ENCODE measurements at places on chromosomes 1 and 21.

DNA sequence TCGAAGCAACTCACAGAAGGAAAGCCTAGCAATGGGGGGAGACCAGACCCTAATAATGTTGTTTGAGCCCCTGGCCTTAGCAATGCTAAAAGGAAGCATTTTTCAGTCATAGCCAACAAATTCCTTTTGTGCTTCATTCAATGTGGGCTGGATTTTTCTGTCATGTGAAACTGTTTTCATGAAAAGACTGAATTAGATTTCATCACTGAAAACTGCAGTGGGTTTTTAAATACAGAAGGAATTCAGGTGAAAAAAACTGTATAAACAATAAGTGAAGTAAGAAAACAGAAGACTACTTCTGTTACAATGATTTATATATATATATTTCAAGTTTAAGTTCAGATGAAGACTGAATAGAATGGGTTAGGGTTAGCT is 204.8 kb downstream of the SMYD3 start:
- no peak for DNase-seq

DNA sequence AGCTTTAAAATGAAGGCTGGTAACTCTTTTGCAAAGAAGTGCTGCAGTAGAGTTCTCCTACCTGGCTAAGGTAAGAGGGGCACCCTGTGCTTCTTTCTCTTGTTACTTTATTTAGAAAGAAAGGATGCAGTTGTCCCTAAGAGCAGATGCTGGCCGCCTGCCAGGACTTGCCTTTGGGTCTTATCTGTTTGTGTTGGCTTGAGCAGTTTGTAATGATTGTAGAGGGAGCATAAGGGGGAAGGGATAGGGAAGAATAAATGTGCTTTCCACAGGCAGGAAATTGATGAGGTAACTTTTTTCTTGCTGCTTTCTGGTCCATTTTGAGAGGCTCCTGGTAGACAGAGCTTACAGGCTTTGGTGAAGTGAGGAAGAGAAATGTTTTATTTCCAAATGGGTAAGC is 229.6 kb downstream of the HHAT start:
- no peak for DNase-seq

GRCh38 chr1:162485236-162485635 is 12.4 kb upstream of the UHMK1 start:
- DNase-seq: no peak

DNA sequence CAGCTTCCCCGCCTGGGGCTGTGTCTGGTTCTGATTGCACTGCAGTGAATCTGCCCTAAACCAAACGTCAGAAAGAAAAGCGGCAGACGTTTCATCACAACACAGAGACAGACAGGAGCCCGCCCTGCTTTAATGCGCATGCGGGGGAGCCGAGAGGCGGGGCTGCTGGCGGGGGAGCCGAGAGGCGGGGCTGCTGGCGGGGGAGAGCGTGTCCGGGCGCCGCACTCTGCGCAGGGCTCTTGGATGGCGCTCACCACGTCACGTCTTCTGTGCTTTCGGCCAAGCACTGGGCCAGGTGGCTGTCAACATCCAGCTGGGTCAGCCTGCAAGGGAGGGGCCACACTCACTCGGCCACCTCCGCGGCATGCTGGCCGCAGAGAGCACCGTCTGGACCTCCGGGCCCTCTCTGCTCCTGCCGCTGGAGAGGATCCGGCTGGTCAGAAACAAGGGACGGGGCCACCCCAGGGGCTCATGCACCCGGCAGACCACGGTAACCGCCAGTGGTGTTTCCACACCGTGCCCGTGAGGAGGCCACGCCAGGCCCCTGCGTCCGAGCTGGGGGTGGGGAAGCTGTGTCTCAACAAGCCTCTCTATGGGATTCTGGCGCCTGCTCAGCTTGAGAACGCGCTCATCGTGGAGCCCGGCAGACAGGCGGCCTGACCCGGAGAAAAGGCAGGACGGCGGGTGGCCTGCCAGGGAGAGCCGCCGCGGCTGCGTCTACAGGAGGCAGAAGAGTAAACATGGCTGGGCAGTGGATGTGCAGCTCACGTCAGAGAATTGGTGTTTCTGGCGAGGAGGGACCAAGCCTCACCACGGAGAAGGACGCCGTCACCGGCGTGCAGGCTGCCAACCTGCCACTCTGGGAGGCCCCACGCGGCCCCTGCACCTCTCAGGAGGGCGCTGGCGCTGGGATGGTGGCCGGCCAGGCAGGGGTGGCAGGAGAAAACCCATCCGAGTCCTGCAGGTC is 4.8 kb downstream of the FAAP20 start:
- peak; percentile 96 for DNase-seq

DNA sequence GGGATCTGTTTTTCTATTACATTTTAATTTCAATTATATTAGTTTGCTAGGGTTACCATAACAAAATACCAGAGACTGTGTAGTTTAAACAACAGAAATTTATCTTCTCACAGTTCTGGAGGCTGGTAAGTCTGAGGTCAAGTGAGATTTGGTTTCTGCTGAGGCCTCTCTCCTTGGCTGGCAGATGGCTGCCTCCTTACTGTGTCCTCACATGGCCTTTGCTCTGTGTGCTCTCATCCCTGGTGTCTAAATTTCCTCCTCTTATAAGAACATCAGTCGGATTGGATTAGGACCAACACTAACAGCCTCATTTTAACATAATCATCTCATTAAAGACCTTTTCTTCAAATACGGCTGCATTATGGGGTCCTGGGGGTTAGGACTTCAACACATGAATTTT is 195.2 kb upstream of the CHODL start:
- DNase-seq: no peak

- DNase-seq: no peak
These were observed 19.0 kb downstream of the DAB1 start for GRCh38 chr1:57404884-57405283.

GRCh38 chr1:207049974-207050391 is 1.0 kb downstream of the YOD1 start:
- DNase-seq: peak; percentile 78

DNA sequence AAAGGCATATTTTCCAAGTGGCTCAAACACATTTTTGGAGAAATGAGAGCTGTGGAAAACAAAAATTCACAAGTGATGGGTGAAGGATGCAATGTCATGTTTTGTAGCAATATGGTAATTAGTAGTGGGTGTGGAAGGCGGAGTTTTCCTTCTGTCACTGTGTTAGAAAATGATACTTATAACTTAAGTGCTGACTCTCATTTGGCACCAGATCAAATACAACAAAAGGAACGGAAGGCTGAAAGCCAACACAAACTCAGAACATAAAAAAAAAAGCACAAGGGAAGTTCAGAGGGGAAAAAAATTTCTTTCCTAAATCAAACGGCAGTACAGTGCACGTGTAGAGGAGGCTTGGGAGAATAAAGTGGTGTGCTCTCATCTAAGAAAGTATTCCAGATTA is at the start of gene TNFSF18:
Gene TNFSF18, minus strand, starts transcription at position 77 of the 400 bp plus-strand sequence. Its CDS starts 45 bp downstream, at position 32.
- DNase-seq: no peak

DNA sequence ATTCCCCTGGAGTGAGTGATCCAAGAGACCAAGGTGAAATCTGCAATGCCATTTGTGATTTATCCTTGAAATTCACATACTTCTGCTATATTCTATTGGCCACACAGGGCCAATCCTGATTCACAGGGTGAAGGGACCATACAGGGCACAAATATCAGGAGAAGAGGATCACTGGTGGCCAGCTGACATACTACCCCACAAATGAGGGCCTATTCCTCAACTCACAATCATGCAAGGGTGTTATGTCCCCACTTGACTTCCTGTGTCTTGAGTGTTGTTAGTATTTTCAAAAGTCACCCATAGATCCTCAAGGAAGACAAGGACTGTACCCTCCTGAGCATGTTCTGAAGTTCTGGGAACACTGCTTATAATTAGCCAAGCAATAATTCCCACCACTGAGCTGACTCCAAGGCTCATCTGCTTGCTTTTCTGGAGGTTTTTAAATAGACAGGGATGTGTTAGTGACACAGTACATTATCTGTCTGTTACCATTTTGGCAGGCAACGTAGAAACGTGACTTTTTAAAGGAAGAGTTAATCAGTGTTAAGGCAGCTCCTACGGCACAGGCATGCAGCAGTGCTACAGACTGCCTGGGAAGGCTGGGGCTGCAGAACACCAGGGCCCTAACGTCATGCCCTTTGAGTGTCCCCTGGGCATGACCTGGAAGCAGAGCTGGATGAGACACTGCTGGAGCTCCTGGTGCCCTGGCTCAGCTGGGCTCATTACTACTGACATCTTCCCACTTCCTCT is 137.4 kb downstream of the FAM78B start:
- no peak for DNase-seq

- no peak for DNase-seq
These were observed 11.8 kb upstream of the POGK start for GRCh38 chr1:166827426-166827825.

DNA sequence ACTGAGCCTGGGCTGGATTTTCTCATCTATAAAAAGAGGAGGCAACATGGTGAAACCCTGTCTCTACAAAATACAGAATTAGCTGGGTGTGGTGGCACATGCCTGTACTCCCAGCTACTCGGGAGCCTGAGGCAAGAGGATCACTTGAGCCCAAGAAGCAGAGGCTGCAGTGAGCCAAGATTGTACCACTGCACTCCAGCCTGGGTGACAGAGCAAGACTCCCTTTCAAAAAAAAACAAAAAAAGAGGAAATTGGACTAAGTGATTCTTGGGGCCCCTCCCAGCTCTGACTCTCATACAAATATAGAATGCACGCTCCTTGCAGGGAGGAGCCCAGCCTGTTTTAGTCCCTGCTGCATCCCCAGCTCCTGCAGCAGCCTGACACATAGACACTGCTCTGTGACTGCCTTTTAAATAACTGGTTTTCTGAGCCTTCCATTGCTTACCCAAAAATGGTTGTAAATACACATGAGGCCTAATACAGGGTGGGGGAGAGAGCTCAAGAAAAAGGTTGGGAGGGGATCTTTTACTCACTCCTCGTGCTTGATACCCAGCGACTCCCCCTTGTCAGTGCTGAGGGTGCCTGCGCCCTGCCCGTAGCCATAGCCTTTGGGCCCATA is 17.2 kb downstream of the CSRP1 start:
- no peak for DNase-seq

- no peak for DNase-seq
These were observed 61.8 kb downstream of the SPAG17 start for GRCh38 chr1:118123116-118123839.

DNA sequence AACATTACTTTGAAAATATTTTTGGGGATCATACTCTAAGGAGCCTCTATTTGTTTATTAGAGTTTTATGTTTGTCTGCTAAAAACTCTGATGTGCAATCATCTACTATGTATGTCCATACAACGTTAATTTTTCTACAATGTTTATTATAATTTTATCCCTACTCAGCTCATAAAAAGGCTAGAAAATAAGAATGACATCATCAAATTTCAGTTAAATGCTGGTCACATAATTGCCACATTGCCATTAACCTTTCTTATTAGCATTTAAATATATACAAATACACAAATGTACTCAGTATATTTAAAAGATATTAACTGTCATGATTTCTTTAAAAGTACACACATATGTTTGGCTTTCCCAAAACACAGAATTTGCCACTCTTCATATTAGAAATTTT is 191.6 kb downstream of the BRINP3 start:
- DNase-seq: no peak

GRCh38 chr1:155646307-155646706 is 36.3 kb downstream of the MSTO1 start:
- DNase-seq: no peak

- DNase-seq: no peak
These were observed 574.7 kb upstream of the ZP4 start for GRCh38 chr1:238465449-238465848.

- no peak for DNase-seq
These were observed 11.1 kb downstream of the F3 start for GRCh38 chr1:94530373-94530878.

DNA sequence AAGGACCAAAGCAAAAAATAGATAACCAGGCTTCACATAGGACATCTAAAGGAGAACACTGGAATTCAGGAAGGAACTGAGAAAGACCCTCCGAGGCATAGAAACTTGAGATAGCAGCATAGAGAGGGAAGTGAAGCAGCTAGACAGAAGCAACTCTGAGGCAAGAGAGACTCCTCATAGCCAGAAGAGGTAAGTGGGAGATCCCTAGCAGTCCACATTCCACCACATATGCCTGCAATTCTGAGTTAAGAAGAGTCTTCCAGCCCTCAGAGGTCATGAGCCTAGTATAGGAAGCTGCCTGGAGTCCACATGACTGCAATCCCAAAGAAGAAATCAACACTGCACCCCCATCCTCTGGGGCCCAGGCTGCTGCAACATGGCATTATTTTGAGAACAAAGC is 13.9 kb upstream of the FGGY start:
- DNase-seq: no peak

- no peak for DNase-seq
These were observed 155.1 kb downstream of the IGSF21 start for GRCh38 chr1:18262726-18263125.

DNA sequence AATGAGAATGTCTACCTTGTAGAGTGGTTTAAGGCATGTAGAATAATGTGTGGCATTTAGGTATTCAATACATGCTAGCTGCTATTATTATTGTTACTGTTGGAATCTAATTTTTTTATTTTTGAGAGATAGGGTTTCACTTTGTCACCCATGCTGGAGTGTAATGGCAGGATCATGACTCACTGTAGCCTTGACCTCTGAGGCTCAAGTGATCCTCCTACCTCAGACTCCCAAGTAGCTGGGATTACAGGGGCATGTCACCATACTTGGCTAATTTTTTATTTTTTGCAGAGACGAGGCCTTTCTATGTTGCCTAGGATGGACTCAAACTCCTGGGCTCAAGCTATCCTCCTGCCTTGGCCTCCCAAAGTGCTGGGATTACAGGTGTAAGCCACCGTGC is 61.9 kb downstream of the EPB41 start:
- no peak for DNase-seq

GRCh38 chr1:228299211-228299610 is 91.4 kb downstream of the OBSCN start:
- DNase-seq: no peak

DNA sequence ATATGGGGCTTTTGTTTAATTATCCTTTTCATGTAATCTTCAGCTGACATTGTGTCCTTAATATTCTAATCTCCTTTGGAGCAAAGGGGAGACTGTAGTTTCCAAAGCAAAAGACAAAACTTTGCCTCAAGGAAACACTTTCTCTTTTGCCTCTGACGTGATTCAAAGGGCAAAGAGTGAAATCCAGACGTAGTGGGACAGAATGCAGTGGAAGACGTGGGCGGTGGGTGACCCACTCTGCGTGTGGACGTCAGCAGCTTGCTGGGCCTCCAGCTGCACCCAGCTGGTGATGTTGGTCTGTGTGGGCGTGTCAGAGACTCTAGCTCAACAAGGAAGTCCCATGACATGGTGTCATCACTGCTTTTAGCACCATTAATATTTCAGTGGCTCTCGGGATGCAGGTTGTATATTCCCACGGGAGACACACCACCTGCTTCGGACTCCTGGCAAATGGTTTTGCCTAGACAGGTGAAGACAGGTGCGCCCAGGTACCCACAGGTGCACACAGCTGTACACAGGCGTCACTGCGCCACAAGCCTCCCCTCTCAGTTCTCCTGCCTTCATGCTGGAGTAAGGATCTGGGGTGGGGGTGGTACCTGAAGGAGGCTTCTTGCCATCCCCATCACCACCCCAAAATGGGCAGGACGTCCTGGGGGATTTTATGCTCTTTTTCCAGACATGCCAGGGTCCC is 292.1 kb upstream of the VAMP3 start:
- peak; percentile 69 for DNase-seq

GRCh38 chr1:5725855-5726585 is 266.2 kb downstream of the NPHP4 start:
- no peak for DNase-seq

GRCh38 chr1:87869567-87869966 is 540.9 kb downstream of the LMO4 start:
- DNase-seq: no peak
